A549 treated with ZK216348 at 1 μM for 4 hours (cell line): ENCODE measurements at places on chromosomes 6 and 20. TPM values are rescaled to one million over a fixed set of nuclear protein-coding genes. Genes with fewer than 3 reads are reported as not detected.

HUS1B gene
- total RNA-seq, result 0.24 to 0.34 TPM (median 0.33 TPM) in 3 of 5 replicates, not detected in the others

PNPLA1 gene
- total RNA-seq, result 0.15 TPM in 1 of 5 replicates, not detected in the others

SLC24A3 gene
- not detected in 5 replicates for total RNA-seq

EBF4 gene
- total RNA-seq, result 2.3 to 2.7 TPM (median 2.4 TPM) in 5 replicates

MYCT1 gene
- total RNA-seq, result 0.05 to 0.11 TPM (median 0.08 TPM) in 4 of 5 replicates, not detected in the other

REM1 gene
- 0.18 to 0.87 TPM (median 0.29 TPM) in 5 replicates for total RNA-seq

MCM8 gene
- 17.5 to 26.2 TPM (median 21.8 TPM) in 5 replicates for total RNA-seq

MLIP gene
- total RNA-seq, result not detected in 5 replicates

IMPG1 gene
- not detected in 5 replicates for total RNA-seq

IRF4 gene
- 0.15 to 2.0 TPM (median 0.40 TPM) in 5 replicates for total RNA-seq

OOEP gene
- not detected in 5 replicates for total RNA-seq

WFDC10B gene
- total RNA-seq, result not detected in 5 replicates

C2 gene
- total RNA-seq, result 0.33 to 0.47 TPM in 2 of 5 replicates, not detected in the others

DSTN gene
- total RNA-seq, result 543 to 963 TPM (median 698 TPM) in 5 replicates

SLC23A2 gene
- 11.5 to 16.7 TPM (median 14.9 TPM) in 5 replicates for total RNA-seq

SEL1L2 gene
- total RNA-seq, result not detected in 5 replicates

PAX1 gene
- 0.09 TPM in 1 of 5 replicates, not detected in the others for total RNA-seq

ZNF343 gene
- 11.6 to 15.1 TPM (median 13.3 TPM) in 5 replicates for total RNA-seq

DEF6 gene
- total RNA-seq, result 0.07 to 0.18 TPM (median 0.13 TPM) in 3 of 5 replicates, not detected in the others

TRMT6 gene
- 43.4 to 62.4 TPM (median 46.5 TPM) in 5 replicates for total RNA-seq

MICB gene
- total RNA-seq, result 5.2 to 8.6 TPM (median 7.9 TPM) in 5 replicates

TMEM14A gene
- total RNA-seq, result 35.0 to 50.6 TPM (median 38.2 TPM) in 5 replicates

PRSS35 gene
- total RNA-seq, result 0.09 to 0.14 TPM (median 0.12 TPM) in 3 of 5 replicates, not detected in the others

HLA-DPB1 gene
- not detected in 5 replicates for total RNA-seq

CBLN4 gene
- not detected in 5 replicates for total RNA-seq

MYLIP gene
- 2.5 to 3.1 TPM (median 2.8 TPM) in 5 replicates for total RNA-seq

ASF1A gene
- 8.3 to 10.9 TPM (median 9.6 TPM) in 5 replicates for total RNA-seq

TMEM170B gene
- 0.25 to 0.86 TPM (median 0.73 TPM) in 5 replicates for total RNA-seq

HSPA1A gene
- 129 to 401 TPM (median 295 TPM) in 5 replicates for total RNA-seq

ADRM1 gene
- total RNA-seq, result 122 to 192 TPM (median 188 TPM) in 5 replicates

BTBD9 gene
- total RNA-seq, result 1.8 to 3.0 TPM (median 2.6 TPM) in 5 replicates

PSORS1C2 gene
- not detected in 5 replicates for total RNA-seq

MYB gene
- 0.52 to 1.1 TPM (median 0.77 TPM) in 5 replicates for total RNA-seq

EIF6 gene
- total RNA-seq, result 324 to 430 TPM (median 410 TPM) in 5 replicates

ACTL10 gene
- total RNA-seq, result not detected in 5 replicates

EMILIN3 gene
- 0.11 to 0.49 TPM (median 0.46 TPM) in 5 replicates for total RNA-seq

CHRNA4 gene
- 0.06 to 0.63 TPM (median 0.45 TPM) in 5 replicates for total RNA-seq

RPS6KA2 gene
- total RNA-seq, result 0.11 to 0.32 TPM (median 0.20 TPM) in 5 replicates

EPPIN gene
- not detected in 5 replicates for total RNA-seq

ZNF165 gene
- 0.57 to 1.5 TPM (median 0.83 TPM) in 5 replicates for total RNA-seq

SCUBE3 gene
- 0.05 to 0.08 TPM (median 0.07 TPM) in 5 replicates for total RNA-seq

PABPC1L gene
- total RNA-seq, result 14.9 to 21.1 TPM (median 20.8 TPM) in 5 replicates

APOM gene
- total RNA-seq, result 2.2 to 3.7 TPM (median 3.5 TPM) in 5 replicates

RIMS1 gene
- not detected in 5 replicates for total RNA-seq
